Right cardiac atrium (tissue), 5 donors: ENCODE measurements at places on chromosomes 6 and 20. TPM values are rescaled to one million over a fixed set of nuclear protein-coding genes. Genes with fewer than 3 reads are reported as not detected.

GRCh38 chr6:43779852-43780236 lies 9.8 kb downstream of the VEGFA start:
- DNase-seq, result peak; percentile 64

DNA sequence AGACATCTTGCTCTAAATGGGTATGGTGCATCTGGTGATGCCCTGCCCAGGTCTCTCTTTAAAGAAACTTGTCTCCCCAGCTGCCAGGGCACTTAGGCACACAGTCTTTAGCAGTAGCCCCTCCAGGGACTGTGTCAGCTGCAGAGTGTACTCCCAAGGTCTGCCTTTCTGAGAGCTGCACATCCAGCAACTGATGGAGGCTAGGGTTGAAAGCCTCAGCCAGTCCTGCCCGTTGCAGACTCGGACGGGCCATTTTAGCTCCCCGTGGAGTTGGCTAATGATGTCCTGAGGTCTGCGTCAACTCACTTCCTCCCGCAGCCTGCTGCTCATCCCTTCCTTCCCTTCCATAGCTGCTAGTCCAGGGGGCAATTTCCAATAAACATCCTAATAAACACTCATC lies 381.8 kb downstream of the PTPRT start:
- DNase-seq, result no peak

DNA sequence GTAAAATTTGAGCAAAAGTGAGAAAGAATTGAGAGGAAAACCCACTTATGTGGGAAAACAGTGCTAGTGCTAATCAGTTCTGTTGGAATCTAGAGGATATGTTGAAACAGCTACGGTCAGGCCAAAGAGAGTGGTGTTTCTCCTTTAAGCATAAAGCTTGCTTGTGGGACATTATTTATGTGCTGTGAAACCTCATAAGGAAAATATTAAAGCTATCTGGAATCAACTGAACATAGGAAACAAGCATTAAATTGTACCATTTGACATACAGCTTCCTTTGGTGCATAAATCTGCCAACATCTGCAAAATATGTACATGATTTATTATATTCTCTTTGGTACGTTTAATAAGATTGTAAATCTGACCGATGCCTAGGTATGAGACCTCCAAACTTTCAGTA lies 182.5 kb upstream of the PDE10A start:
- DNase-seq, result no peak

DNA sequence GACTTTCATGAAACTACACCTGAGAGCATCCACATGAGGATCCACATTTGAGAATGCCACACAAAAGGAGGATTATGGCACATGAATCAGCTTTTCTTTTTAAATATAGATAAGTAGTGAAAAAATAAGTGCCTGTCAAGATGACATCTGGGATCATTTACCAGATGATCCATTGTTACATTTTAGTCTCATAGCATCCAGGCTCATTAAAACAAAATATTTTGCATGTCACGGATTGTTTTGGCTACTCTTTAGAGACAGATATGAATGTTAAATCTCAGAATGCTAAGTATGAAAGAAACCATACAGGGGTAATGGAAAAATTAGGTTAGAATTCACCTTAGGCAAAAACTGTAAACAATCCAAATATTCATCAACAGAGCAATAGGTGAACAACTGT lies 66.7 kb downstream of the MYO6 start:
- DNase-seq, result no peak

DNA sequence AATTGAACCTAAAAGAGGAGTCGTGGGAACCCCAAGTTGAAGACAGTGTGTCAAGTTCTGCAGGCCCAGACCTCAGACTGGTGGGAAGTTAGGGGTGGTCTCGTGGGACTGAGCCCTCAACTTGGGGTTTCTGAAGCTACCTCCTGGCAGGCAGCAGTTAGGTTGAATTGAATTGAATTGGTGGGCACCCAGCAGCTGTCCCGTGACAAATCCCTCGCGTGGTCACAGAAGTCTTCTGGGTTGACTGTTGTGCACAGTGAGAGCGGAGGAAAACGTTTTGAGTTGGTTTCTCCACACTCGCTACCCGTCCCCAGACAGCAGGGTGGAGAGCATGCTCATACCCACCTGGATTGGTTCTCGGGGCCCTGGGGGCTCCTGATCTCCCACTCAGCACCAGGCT lies 12.9 kb downstream of the SLC4A11 start:
- DNase-seq, result no peak

DNA sequence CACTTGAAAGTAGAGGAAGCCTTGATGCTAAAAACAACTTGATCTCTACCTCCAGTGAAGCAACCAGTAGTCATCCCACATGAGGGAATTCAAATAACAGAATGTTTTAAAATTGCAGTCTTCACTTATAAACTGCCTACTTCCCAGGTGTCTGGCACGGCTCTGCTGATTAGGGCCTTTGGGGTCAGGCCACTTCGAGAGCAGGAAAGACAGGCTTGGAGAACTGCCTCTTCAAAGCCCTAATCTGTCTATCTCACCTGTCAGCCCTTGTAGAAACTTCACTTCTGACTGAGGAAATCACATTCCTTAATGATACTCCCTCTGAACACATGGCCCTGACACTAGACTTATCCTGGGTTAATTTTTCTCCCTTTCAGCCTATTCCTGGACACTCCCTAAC lies 458.6 kb downstream of the TENT5A start:
- no peak for DNase-seq

GRCh38 chr6:16688984-16689636 lies 72.2 kb downstream of the ATXN1 start:
- no peak for DNase-seq

- no peak for DNase-seq
Observed at GRCh38 chr20:10023911-10024310, 10.9 kb upstream of the ANKEF1 start.

DNA sequence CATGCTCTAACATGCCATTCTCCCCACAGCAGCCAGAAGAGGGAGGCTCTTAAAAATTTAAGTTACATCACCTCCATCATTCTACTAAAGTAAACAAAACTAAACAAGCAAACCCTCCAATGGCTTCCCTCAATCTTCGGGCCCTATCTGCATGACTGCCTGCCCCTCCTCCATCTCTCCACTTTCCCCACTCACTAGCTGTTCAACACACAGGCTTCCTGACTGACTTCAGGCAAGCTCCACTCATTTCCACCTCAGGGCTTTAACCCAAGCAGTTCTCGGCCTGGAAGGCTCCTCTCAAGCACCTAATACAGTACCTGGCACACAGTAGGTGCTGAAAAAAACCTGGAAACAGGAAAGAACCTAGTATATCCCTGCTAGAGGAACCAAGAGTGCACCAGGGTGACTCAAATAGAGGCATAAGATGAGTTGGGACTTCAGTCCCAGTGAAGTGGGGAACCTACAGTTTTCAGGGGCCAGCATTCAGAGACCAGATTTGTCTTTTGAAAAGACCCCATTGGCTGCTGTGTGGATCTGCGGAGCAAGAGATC lies 2.8 kb downstream of the AHCY start:
- DNase-seq, result no peak

GRCh38 chr20:21433329-21433890 lies 36.1 kb upstream of the NKX2-4 start:
- no peak for DNase-seq

GRCh38 chr6:159836718-159837490 lies 36.8 kb downstream of the PNLDC1 start:
- peak; percentile 51 for DNase-seq

Gene PRKN
- polyA plus RNA-seq, result 9.6 TPM

Gene TMEM217
- polyA plus RNA-seq, result 0.16 TPM

Gene SASH1
- 14.1 TPM for polyA plus RNA-seq

Gene FGD2
- 5.1 TPM for polyA plus RNA-seq
